ENCODE measurements at places on chromosomes 11 and 22. TPM values are rescaled to one million over a fixed set of nuclear protein-coding genes. Genes with fewer than 3 reads are reported as not detected.

The DRICH1 gene
- total RNA-seq, result not detected

The OR8B12 gene
- total RNA-seq, result not detected

The MPZL3 gene
- 85.6 TPM for total RNA-seq

The MMP27 gene
- total RNA-seq, result 0.20 TPM

The OR2D2 gene
- not detected for total RNA-seq

The CLDN5 gene
- 96.9 TPM for total RNA-seq

The CD3E gene
- total RNA-seq, result 0.46 TPM

The BIK gene
- 12.6 TPM for total RNA-seq

The PTPRCAP gene
- total RNA-seq, result 2.5 TPM

The CCDC88B gene
- total RNA-seq, result 9.5 TPM

The DBX1 gene
- total RNA-seq, result not detected

The SPCS2 gene
- total RNA-seq, result 25.6 TPM
